ENCODE measurements at places on chromosomes 6 and 20. TPM values are rescaled to one million over a fixed set of nuclear protein-coding genes. Genes with fewer than 3 reads are reported as not detected.

- H3K27me3 ChIP-seq = no peaks in the 10 kb centered on the region
- no peak overlapping the region for H3K4me3 ChIP-seq
- H3K4me1 ChIP-seq = peaks cover 13% of the 10 kb centered on the region
- no peaks in the 10 kb centered on the region for H3K36me3 ChIP-seq
- no peak overlapping the region for H3K27ac ChIP-seq
Measured at GRCh38 chr6:105592329-105592728, 189.4 kb upstream of the PREP start.

MMP24 gene
- total RNA-seq = not detected

GRCh38 chr6:155195903-155196302, 67.9 kb upstream of the CLDN20 start:
- no peak for DNase-seq
- H3K27me3 ChIP-seq = no peaks in the 10 kb centered on the region
- H3K4me3 ChIP-seq = no peak overlapping the region
- no peaks in the 10 kb centered on the region for H3K4me1 ChIP-seq
- H3K36me3 ChIP-seq = no peaks in the 10 kb centered on the region
- no peak overlapping the region for H3K27ac ChIP-seq

SLC23A2 gene
- total RNA-seq = 20.6 TPM

- H3K4me1 ChIP-seq = no peaks in the 10 kb centered on the region
Measured at GRCh38 chr6:8683204-8683603, 247.9 kb upstream of the SLC35B3 start.

DNA sequence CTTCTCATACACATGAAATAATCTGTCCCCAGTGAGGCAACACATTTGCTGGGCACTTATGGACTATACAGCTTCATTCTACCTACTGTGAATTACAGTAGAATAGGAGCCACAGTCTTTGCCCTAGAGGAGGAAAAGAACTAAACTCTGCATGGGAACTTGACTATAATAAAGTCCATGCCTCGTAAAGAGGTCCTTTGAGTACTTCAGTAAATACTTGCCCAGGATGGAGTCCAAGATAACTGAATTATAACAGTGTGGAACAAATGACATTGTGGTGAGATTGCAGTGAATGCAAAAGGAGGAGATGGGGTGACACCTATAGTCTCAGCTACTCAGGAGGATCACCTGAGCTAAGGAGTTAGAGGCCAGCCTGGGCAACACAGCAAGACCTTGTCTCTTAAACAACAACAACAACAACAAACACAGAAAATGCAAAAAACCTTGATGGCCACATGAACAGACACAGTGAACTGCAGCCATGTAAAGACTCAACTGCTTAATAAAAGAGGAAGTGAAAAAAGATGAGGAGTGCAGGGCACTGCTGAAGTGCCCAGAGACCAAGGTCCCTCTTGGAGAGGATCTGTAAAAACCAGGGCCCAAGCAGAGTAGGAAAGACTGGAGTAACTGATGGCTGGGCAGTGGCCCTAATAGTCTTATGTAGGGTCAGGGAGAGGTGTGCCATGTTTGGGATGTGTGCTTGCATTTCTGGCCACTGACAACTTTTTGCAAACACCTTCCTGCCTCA, 3.7 kb downstream of the MRPS18A start:
- no peak overlapping the region for H3K4me3 ChIP-seq
- H3K27ac ChIP-seq = no peak overlapping the region

GRCh38 chr20:12737900-12738299, 270.9 kb upstream of the SPTLC3 start:
- no peak overlapping the region for H3K27ac ChIP-seq
- no peak for DNase-seq
- no peaks in the 10 kb centered on the region for H3K4me1 ChIP-seq
- no peaks in the 10 kb centered on the region for H3K36me3 ChIP-seq
- no peak overlapping the region for H3K4me3 ChIP-seq

DNA sequence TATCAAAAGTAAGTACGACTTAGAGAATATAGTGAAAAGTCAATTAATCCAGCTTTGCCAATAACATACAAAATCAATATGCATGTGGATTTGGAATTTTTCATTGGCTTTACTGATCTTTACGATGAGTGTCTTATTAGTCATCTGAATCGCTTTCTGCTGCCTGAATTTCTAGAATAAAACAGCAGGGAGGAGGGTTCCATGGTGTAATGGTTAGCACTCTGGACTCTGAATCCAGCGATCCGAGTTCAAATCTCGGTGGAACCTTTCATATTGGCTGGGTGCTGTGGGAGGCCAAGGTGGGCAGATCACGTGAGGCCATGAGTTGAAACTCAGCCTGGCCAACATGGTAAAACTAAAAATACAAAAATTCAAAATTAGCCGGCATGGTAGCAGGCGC, 448.8 kb downstream of the RNF144B start:
- no peak overlapping the region for H3K27ac ChIP-seq
- H3K27me3 ChIP-seq = no peaks in the 10 kb centered on the region
- no peak for DNase-seq
- H3K36me3 ChIP-seq = no peaks in the 10 kb centered on the region
- H3K4me1 ChIP-seq = no peaks in the 10 kb centered on the region
- H3K4me3 ChIP-seq = no peak overlapping the region

SAMD10 gene
- total RNA-seq = 19.3 TPM

DNA sequence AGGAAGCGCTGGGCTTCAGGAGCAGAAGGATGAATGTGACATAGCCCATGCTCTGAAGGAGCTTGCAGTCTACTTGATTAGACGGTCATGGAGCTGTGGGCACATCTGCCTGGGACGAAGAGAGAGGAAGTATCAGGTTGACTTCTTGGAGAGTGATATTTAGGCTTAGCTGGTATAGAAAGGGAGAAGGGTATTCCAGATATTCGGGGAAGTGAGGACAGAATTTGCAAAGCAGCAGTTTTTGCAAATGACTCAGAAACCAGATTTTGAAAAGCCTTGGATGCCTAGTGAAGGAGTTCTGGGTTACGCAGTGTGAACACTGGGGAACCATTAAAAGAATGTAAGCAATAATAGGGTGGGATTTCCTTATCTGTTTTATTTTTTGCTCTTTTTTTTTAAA, 60.7 kb downstream of the EYA4 start:
- no peak overlapping the region for H3K27ac ChIP-seq
- H3K36me3 ChIP-seq = no peaks in the 10 kb centered on the region
- no peaks in the 10 kb centered on the region for H3K4me1 ChIP-seq
- DNase-seq = no peak
- H3K4me3 ChIP-seq = no peak overlapping the region

DNA sequence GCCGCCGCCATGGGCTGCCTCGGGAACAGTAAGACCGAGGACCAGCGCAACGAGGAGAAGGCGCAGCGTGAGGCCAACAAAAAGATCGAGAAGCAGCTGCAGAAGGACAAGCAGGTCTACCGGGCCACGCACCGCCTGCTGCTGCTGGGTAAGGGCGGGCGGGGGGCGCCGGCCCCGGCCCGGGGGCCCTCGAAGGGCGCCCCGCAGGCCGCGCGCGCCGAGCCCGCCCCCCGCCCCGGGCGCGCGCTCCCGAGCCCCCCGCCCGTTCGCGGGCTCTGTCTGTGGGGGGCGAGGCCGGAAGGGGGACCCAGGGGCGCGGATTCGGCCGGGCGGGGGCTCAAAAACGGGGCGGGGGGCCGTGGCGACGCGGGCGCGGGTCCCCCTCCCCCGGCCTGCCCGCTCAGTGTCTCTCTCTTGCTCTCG, 39.2 kb downstream of the GNAS start:
- no peaks in the 10 kb centered on the region for H3K27me3 ChIP-seq
- H3K4me1 ChIP-seq = peaks cover 36% of the 10 kb centered on the region
- peak overlapping the region; percentile 89 for H3K27ac ChIP-seq

DNA sequence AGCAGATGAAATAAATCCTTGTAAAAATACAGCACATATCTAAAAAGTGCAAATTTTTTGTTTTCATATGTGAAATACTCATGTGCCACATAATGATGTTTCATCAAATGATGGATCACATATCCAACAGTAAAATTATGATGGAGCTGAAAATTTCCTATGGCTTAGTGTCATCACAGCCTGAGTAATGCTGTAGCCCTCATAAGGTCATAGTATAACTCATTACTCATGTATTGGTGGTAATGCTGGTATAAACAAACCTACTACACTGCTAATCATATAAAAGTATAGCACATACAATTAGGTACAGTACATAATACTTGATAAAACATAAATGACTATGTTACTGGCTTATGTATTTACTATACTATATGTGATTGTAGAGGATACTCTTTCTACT, 12.9 kb downstream of the TSPYL1 start:
- no peak overlapping the region for H3K27ac ChIP-seq
- H3K4me3 ChIP-seq = no peak overlapping the region
- no peak for DNase-seq
- H3K27me3 ChIP-seq = no peaks in the 10 kb centered on the region
- H3K4me1 ChIP-seq = no peaks in the 10 kb centered on the region

GRCh38 chr20:39311851-39312506, 349.8 kb downstream of the DHX35 start:
- H3K27me3 ChIP-seq = no peaks in the 10 kb centered on the region
- no peak overlapping the region for H3K4me3 ChIP-seq
- H3K4me1 ChIP-seq = no peaks in the 10 kb centered on the region
- no peak for DNase-seq
- H3K36me3 ChIP-seq = no peaks in the 10 kb centered on the region

DNA sequence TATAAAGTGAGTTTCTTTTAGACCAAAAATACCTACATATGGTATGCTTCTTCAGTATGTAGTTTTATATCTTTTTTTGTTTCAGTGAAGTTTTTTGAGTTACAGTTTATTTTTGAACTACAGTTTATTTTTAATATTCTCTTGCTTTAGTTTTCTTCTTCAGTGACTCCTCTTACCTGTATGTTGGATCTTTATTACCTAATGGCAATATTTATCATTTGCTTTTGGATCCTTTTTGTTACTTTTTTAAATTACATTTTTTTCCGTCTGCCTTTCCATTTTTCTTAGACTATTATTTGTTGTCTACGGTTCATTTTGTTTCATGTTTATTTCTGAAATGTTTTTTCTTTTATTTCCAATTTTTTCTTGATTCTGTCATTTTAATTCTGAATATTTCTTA, 71.9 kb downstream of the SMAP1 start:
- H3K4me1 ChIP-seq = no peaks in the 10 kb centered on the region
- no peaks in the 10 kb centered on the region for H3K27me3 ChIP-seq
- no peak overlapping the region for H3K27ac ChIP-seq
- no peak overlapping the region for H3K4me3 ChIP-seq
- DNase-seq = no peak

- H3K4me1 ChIP-seq = no peaks in the 10 kb centered on the region
- no peaks in the 10 kb centered on the region for H3K36me3 ChIP-seq
- no peak for DNase-seq
- no peak overlapping the region for H3K4me3 ChIP-seq
- no peak overlapping the region for H3K27ac ChIP-seq
Measured at GRCh38 chr20:59748619-59749191, 144.4 kb downstream of the PHACTR3 start.

SASH1 gene
- 0.72 TPM for total RNA-seq

SUN5 gene
- total RNA-seq = not detected

PAK5 gene
- not detected for total RNA-seq

DNA sequence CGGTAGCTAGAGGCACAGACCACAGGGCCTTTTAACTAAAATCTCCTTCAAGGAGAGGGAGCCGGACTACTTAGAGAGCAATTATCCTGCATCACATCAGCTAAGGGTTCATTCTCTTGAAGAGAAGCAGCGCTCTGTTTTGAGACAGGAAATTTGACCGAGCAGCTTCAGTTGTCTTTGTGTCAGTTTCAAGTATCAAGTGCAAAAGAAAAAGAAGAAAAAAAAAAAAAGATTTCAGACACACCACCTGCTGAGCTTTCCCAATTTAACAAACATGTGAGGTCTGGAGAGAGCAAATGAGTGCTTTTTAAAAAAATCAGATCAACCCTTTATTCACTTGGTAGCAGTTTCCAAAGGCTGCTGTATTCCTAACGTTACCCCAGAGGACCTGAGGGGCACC, 273.5 kb upstream of the POU3F2 start:
- H3K4me3 ChIP-seq = no peak overlapping the region
- DNase-seq = no peak
- H3K4me1 ChIP-seq = no peaks in the 10 kb centered on the region
- no peaks in the 10 kb centered on the region for H3K27me3 ChIP-seq
- H3K27ac ChIP-seq = no peak overlapping the region

GRCh38 chr6:118551063-118552053, 3.3 kb downstream of the PLN start:
- H3K4me1 ChIP-seq = no peaks in the 10 kb centered on the region
- H3K27ac ChIP-seq = no peak overlapping the region
- H3K36me3 ChIP-seq = no peaks in the 10 kb centered on the region
- no peaks in the 10 kb centered on the region for H3K27me3 ChIP-seq
- no peak overlapping the region for H3K4me3 ChIP-seq

GRCh38 chr20:38628580-38629470, 27.2 kb downstream of the ARHGAP40 start:
- no peak overlapping the region for H3K4me3 ChIP-seq
- no peak overlapping the region for H3K27ac ChIP-seq
- no peak for DNase-seq

GRCh38 chr6:5308066-5308465, 46.8 kb downstream of the FARS2 start:
- no peak overlapping the region for H3K4me3 ChIP-seq
- H3K4me1 ChIP-seq = peaks cover 6% of the 10 kb centered on the region
- no peaks in the 10 kb centered on the region for H3K36me3 ChIP-seq
- no peak overlapping the region for H3K27ac ChIP-seq

SH3BGRL2 gene
- 0.64 TPM for total RNA-seq

- no peak for DNase-seq
- H3K27me3 ChIP-seq = no peaks in the 10 kb centered on the region
- peaks cover 5% of the 10 kb centered on the region for H3K36me3 ChIP-seq
- no peak overlapping the region for H3K27ac ChIP-seq
- H3K4me3 ChIP-seq = no peak overlapping the region
Measured at GRCh38 chr20:2921506-2921905, 48.2 kb downstream of the PTPRA start.

UBE2V1 gene
- 160 TPM for total RNA-seq

DNA sequence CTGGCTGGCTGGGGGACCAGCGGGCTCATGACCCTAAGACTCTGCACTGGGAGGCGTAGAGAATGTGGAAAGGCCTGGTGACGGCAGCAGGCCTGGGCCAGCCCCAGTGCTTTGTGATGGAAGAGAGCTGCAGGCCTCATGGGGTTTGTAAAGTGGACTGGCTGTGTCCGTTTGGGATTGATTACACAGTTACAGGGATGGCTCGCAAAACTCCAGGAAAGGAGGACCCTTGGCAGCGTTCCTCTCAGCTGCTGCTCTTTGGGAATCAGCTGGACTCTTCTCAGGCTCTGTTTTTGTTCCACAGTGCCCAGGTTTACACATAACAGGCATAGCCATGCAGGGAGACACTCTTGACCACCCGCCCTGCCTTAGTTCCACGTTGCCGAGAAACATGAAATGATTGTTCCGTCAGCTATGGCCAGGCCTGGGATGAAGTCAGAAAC, 89.0 kb downstream of the SLX4IP start:
- no peak for DNase-seq
- H3K4me1 ChIP-seq = peaks cover 5% of the 10 kb centered on the region
- no peak overlapping the region for H3K27ac ChIP-seq
- H3K27me3 ChIP-seq = no peaks in the 10 kb centered on the region
- H3K4me3 ChIP-seq = no peak overlapping the region
- no peaks in the 10 kb centered on the region for H3K36me3 ChIP-seq

GRCh38 chr6:143694560-143694959, 16.8 kb downstream of the PHACTR2 start:
- no peaks in the 10 kb centered on the region for H3K4me1 ChIP-seq
- H3K27ac ChIP-seq = no peak overlapping the region
- H3K4me3 ChIP-seq = no peak overlapping the region
- DNase-seq = no peak
- no peaks in the 10 kb centered on the region for H3K36me3 ChIP-seq
